ENCODE measurements at places on chromosomes 11 and 22.

DNA sequence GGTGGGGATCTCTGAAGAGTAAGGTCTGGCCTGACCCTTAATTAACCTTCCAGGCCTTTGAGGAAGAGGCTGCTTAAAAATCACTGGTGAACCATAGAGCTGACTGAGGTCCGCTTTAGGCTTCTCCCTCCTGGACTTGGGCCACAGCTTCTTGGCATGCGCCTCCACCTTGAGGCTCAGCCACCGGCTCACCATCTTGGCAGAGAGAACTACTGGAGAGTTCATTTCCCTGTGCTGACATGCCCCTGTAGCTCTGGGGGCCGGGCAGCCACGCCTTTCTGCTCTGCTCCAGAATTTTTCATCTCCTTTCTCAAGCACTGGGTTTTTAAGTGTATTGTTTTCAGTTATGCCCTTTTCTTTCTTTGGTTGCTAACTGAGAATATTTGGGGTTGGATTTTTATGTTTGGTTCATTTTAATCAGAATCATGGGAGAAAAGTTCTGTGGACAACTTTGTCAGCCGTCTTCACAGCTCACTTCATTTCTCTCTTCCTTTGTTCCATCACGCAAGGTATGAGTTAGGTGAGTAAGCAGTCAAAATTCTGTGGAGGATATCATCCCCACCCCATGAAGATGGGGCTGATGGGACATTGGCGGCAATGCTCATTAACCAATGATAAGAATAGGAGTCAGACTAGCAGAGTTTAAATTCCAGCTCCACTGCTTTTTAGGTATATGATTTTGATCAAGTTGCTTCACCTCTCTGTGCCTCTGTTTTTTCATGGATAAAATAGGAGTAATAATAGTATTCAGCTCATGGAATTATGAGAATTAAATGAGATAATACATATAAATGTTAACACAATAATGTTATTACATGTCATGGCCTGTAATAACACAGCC, 103.9 kb downstream of the DBX1 start:
- DNase-seq = no peak

GRCh38 chr11:120306519-120307242, 18.4 kb upstream of the TLCD5 start:
- DNase-seq = peak; percentile 85

- DNase-seq = peak; percentile 88
Observed at GRCh38 chr11:121464352-121464946, 11.7 kb upstream of the SORL1-AS1 start.

DNA sequence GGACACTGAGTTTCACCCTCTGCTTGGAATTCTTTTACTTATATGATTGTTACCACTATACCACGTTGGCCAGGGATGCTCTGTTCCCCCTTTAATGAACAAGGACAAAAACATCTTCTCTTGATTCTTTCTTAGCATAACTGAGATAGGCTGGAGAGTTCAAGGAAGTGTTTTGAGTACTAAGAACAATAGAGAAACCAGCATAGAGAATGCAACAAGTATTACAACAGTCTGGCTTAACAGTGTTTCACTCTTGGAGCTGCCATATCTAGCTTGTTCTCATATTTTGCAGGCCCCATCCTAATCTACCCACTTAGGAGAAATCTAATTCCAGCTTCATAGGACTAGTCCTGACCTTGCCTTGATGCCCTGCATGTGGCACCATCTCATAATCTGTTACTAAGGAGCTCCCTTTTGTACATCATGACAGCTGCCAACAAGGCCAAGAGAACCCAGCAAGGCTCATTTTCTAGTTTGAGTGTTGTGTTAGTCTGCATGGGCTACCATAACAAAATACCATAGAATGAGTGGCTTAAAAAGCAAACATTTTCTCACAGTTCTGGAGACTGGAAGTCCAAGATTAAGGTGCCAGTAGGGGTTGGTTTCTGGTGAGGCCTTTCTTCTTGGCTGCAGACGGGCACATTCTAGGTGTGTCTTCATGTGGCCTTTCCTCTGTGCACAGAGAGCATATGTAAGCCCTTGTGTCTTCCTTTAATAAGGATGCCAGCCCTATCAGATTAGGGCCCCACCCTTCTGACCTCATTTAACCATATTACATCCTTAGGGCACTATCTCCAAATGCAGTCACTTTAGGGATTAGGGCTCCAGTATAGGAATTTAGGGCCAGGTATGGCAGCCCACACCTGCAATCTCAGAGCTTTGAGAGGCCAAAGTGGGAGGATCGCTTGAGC, 37.8 kb downstream of the PACS1 start:
- no peak for DNase-seq

- DNase-seq = no peak
Observed at GRCh38 chr11:58770627-58771457, 39.1 kb upstream of the GLYAT start.

GRCh38 chr11:36313750-36314433, 17.8 kb downstream of the PRR5L start:
- no peak for DNase-seq

DNA sequence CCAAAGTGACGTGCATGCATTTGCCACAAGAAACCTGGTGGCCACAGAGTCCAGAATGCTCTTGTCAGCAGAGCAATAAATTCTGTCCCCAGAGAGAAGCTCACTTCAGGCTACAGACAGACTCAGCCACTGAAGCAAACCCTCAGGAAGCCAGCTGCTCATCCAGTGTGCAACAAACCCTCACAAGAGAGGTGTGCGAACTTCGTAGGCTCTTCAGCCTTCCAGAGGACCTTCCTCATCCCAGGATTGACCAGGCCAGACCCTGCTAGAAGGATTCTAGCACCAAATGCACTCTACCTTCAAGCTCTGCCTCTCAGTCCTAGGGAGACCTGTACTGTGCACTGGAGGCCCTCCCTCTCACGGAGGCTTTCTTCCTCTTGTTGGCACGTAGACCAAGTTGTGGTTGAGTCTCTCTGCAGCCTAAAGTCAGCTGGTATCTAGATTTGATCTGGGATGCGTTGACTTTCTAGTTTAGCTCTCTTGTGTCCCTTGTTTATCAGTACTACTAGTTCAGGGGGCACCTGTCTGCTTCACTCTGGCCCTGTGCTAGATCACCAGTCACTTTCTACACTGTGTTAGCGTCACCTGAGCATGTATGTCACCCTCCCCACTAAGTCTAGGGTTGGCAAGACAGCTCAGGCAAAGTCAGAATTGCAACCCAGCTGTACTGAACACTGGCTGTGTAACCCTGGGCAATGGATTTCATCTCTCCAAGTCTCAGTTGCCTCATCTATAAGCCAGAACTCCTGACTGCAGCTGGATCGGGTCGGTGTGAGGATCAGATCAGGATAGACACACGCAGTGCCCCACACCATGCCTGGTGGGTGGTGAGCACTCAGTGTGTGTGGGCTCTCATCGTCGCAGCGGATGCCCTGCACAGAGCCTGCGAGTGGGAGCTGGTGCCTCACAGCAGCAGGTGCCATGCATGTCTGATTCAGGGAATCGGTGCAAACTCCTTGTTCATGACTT, 22.1 kb upstream of the TMPRSS13 start:
- DNase-seq = no peak

- no peak for DNase-seq
Observed at GRCh38 chr22:26197425-26197824, 28.2 kb downstream of the SEZ6L start.

- DNase-seq = no peak
Observed at GRCh38 chr11:2867722-2868505, 17.7 kb downstream of the CDKN1C start.

- no peak for DNase-seq
Observed at GRCh38 chr11:10673501-10674062, 20.0 kb downstream of the IRAG1 start.

- no peak for DNase-seq
Observed at GRCh38 chr11:109106151-109106906, 315.7 kb upstream of the C11orf87 start.

DNA sequence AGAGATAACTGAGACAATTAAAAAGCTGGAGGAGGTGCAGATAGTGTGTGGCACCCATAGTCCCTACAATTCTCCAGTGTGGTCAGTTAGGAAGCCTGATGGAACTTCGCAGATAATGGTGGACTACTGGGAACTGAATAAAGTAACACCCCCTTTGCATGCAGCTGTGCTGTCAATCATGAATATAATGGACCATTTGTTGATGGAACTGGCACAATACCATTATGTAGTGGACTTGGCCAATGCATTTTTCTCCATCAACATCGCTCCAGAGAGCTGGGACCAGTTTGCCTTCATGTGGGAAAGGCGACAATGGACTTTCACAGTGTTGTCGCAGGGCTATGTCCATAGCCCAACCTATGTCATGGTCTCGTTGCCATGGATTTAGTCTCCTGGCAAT, 324.2 kb downstream of the TMEM135 start:
- DNase-seq = no peak

GRCh38 chr11:119446871-119447663, 24.1 kb upstream of the THY1 start:
- no peak for DNase-seq

- DNase-seq = peak; percentile 57
Observed at GRCh38 chr11:393219-394033, 583 bp upstream of the PKP3 start.

GRCh38 chr11:22194907-22195306, 2.0 kb downstream of the ANO5 start:
- DNase-seq = no peak
